Anterior cingulate cortex (tissue), 58 donors: ENCODE measurements at places on chromosomes 1 and 21.

DNA sequence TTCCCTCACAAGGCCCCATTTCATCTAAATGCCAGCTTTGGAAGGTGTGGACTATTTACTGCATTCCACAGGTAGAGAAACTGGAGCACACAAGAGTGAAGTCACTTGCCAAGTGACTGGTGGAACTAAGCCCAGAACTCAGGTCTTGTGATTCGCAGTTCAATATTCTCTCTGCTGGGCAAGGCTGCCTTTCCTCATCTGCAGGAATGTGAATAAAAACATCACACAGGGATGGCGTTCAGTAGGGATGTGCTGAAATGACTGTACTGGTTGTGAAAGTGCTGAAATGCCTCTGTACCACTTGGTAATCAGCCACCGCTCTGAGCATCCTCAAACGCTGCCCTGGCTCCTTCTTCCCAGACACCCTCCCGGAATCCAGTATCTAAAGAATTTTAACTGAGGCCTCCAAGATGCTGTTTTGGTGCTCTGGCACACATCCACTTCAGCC is 145.6 kb downstream of the HIVEP3 start:
- DNase-seq = no peak

GRCh38 chr1:30930631-30931173 is 22.1 kb upstream of the SDC3 start:
- DNase-seq = no peak

GRCh38 chr1:205926213-205926612 is 17.0 kb downstream of the SLC26A9 start:
- peak; percentile 23 for DNase-seq

- DNase-seq = no peak
These were observed 1212.3 kb upstream of the NCAM2 start for GRCh38 chr21:19785941-19786340.

GRCh38 chr1:22826604-22827580 is 116.3 kb downstream of the EPHB2 start:
- DNase-seq = no peak

GRCh38 chr1:236341298-236341697 is 52.8 kb upstream of the EDARADD start:
- DNase-seq = no peak

GRCh38 chr1:113872219-113872935 is 865 bp upstream of the PTPN22 start:
- DNase-seq = no peak

- DNase-seq = no peak
These were observed 110.5 kb upstream of the CDC42BPA start for GRCh38 chr1:227428803-227429202.

DNA sequence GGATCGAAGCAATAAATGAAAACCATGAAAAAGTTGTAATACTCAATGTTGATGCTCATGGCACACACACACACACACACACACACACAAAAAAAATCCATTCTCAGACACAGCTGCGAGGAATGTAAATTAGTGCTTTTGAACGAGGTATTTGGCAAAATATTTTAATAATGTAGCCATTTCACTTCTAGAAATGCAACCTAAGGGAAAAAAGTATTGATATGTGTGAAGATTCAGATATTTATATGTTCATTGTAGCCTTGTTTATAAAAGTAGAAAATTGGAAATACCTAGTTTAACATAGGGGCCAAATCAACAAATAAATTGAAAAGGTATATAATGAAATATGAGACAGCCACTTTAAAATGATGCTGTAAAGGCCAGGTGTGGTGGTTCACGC is 3.8 kb downstream of the PLEKHA6 start:
- DNase-seq = no peak

DNA sequence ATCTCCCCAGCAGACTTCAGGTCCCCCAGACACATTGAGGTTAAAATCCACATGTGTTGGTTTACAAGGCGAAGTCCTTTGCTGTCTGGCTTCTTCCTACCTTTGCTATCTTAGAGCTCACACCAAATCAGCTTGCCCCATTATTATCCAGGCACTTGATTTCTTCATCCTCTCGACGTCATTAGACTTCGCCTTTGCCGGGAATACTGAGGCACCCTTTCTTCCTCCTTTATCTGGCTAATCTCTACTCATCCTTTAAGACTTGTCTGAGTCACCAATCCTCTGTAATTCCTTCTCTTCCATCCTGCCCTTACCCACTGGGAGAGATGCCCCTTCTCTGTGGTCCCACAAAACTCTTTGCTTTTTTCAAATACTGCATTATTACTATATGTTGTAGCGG is 9.2 kb upstream of the XCL2 start:
- no peak for DNase-seq

DNA sequence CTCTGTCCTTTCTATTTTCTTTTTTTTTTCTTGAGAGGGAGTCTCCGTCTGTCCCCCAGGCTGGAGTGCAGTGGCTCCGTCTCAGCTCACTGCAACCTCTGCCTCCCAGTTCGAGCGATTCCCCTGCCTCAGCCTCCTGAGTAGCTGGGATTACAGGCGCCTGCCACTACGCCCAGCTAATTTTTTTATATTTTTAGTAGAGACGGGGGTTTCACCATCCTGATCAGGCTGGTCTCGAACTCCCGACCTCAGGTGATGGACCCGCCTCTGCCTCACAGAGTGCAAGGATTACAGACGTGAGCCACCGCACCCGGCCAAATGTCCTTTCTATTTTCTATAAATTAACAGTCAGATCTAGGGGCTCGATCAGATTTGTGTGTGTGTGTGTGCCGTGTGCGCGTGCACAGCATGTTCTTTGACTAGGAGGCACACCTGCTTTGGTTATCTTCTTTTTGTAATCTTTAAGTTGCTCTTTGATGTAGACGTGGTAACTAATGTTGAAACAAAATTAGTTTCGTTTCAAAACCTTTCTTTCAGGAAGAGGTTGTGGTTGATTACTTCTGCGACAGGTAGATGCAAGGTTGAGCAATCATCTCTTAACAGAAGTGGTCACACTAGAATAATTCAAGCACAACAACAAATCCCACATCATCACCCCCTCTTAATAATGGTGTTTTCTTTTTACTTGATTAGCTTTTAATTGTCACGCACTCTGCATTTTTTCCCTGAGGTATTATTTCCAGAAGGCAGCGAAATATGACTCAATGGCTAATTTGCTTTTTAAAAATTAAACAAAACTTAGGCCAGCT is 779 bp upstream of the DEGS1 start:
- no peak for DNase-seq

DNA sequence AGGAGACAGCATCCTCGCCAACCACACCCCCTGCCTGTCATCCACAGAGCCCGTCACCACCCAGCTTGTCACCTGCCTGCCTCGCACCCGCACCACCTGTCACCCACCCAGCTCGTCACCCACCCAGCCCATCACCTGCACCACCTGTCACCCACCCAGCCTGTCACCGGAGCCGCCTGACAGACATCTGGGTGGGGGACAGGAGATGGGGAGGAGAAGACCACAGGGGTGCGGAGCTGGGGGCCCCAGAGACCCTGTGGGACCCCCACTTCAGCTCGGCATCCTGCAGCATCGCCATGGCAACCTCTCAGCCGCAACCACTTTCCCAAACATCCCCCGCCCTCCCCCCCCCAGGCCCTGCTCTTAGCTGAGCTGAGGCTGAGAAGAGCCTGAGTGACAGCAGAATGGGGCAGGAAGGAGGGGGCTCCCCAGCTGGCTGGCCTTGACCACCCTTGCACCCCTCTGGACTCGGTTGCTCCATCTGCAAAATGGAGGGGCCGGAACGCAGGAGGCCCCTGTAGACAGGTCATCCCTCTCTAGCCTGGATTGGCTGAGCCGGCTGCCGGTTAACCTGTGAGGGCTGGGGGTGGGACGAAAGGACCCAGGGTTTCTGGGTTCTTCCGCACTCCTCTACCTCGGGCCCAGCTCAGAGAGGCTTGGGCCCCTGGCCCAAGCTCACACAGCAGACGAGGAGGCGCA is 11.6 kb downstream of the AHDC1 start:
- no peak for DNase-seq

GRCh38 chr1:167510244-167510643 is 8.1 kb downstream of the CD247 start:
- DNase-seq = no peak

- DNase-seq = no peak
These were observed 779 bp downstream of the SON start for GRCh38 chr21:33543505-33544129.

DNA sequence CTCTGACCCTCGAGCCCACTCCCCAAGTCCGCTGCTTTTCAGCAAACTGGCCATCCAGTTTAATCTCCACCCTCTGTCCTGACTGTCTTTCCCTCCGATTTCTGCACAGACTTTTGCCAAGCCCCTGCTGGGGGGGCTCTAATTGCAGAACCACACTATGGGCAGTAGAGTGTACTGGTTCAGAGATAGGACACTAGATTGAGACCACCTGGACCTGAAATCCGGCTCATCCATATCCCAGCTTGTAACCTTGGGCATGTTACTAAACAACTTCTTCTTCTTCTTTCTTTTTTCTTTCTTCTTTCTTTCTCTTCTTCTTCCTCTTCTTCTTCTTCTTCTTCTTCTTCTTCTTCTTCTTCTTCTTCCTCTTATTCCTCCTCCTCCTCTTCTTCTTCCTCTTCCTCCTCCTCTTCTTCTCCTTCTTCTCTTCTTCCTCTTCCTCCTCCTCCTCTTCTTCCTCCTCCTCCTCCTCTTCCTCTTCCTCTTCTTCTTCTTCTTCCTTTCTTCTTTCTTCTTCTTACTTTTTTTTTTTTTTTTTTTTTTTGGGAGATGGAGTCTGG is 7.7 kb downstream of the LRRC71 start:
- no peak for DNase-seq

DNA sequence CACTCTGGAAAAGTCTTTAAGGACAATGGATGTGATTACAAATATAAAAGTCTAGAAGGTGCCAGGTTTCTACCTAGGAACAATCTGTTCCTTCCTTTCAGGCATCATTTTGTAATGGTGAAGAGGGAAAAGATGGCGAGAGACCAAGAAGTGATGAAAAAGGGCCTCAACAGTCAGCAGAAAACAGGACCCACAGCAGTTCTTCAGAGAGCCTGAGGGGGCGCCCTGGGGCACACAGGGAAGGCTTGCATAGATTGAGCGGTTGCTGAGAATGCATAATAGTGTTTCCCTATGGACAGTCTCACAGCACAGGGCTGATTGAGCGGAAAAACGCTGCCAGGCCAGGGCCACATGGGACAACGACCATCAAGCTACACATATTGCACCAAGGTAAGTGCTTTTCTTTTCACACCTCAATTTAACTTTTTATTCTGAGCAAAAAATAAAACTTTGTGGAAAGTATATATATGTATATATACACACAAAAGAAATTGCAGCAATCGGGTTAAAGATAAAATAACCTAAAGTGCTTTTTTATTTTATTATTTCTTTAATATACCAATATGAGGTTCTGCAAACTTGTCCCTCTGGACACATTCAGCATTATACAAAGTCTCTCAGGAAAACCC is 3.1 kb upstream of the YRDC start:
- peak; percentile 16 for DNase-seq

DNA sequence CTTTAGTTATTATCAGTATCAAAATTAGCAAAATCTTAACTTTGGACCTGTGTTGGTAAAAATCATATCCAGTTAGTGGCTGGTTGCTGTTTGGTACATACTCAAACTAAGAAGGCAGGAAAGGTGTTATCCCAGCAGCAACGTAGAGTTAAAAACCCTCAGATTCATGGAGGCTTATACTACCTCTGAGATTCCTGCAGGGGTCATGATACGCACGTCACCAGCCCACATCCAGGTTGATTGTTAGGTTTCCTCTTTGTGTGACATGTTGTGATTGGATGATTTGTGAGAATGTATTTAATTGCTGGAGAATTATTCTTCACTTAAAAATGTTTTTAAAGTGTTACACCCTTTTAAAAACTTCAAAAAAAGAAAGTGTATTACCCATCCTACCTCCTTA is 423.3 kb upstream of the ADGRL2 start:
- DNase-seq = no peak

GRCh38 chr1:37265786-37266667 is 208.4 kb upstream of the ZC3H12A start:
- no peak for DNase-seq

GRCh38 chr1:116495535-116495934 is 75.3 kb downstream of the CD58 start:
- DNase-seq = no peak

DNA sequence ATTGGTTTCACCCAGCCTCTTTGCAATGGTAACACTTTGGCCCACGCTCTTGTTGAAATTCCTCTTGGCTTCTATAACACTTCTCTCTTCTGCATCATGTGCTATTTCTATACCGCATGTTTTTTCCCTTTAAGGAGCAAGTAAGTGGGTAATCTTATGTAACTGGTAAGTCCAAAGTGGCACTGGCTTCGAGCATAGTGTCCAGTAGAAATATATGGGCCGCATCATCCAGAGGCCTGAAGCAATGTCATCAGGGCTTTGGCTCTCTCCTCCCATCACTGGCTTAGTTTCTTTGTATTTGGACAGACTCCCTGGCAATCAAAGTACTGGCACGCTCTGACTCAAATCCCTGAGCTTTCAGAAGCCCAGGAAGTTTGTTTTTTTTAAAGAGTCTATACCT is 17.5 kb downstream of the CHML start:
- no peak for DNase-seq

GRCh38 chr1:184044603-184045376 is 6.7 kb upstream of the TSEN15 start:
- DNase-seq = no peak

GRCh38 chr1:95982711-95983110 is 738.9 kb upstream of the PTBP2 start:
- DNase-seq = no peak
